ENCODE measurements at places on chromosomes 1 and 21.
A peak's percentile ranks its signal among the peaks of the same experiment; 100 is the strongest.

- no peak for DNase-seq
Observed at GRCh38 chr1:67743072-67743725, 58.2 kb downstream of the GADD45A start.

- DNase-seq, result peak; percentile 73
Observed at GRCh38 chr1:33060579-33061083, 20.3 kb upstream of the AZIN2 start.

GRCh38 chr1:27668808-27669723, 2.9 kb downstream of the IFI6 start:
- DNase-seq, result peak; percentile 45

- DNase-seq, result no peak
Observed at GRCh38 chr1:1819762-1820161, 41.5 kb upstream of the NADK start.

GRCh38 chr1:110963691-110964454, at the start of gene LRIF1:
LRIF1 (minus strand) TSS chr1:110963922; CDS start chr1:110963688, 234 bp downstream.
- DNase-seq, result peak; percentile 99

- no peak for DNase-seq
Observed at GRCh38 chr1:108072212-108072611, 107.2 kb upstream of the VAV3 start.

DNA sequence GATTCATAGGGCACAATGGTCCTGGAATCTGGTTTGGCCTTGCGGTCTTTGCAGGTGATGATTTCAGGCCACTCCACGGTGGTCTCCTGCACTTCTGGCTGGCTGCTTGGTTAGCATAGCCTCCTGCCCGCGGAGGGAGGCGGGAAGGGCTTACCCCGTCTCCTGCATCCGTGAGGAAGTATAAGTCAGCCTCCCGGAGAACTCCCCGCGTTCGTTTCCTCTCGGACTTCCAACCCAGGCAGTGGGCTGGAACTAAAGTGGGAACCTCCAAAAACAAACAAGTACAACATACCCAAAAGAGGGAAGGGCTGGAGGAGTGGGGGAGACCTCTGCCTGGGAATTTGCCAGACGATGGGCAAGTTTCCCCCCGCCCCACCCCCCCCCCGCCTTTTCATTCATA, 939 bp upstream of the CCN1 start:
- peak; percentile 91 for DNase-seq

- DNase-seq, result no peak
Observed at GRCh38 chr1:206415942-206416341, 54.3 kb upstream of the IKBKE start.

DNA sequence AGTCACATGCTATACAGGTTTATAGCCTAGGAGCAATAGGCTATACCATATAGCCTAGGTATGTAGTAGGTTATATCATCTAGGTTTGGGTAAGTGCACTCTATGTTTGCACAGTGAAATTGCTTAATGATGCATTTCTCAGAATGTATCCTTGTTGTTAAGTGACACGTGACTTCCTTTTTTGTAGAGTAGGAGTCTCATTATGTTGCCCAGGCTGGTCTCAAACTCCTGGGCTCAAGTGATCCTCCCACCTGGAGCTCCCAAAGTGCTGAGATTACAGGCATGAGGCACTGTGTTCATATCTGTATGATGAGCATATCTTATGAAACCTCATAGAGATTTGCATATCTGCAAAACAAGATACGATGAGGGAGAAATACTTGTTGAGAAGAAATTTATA, 13.8 kb upstream of the ABCB10 start:
- DNase-seq, result no peak

DNA sequence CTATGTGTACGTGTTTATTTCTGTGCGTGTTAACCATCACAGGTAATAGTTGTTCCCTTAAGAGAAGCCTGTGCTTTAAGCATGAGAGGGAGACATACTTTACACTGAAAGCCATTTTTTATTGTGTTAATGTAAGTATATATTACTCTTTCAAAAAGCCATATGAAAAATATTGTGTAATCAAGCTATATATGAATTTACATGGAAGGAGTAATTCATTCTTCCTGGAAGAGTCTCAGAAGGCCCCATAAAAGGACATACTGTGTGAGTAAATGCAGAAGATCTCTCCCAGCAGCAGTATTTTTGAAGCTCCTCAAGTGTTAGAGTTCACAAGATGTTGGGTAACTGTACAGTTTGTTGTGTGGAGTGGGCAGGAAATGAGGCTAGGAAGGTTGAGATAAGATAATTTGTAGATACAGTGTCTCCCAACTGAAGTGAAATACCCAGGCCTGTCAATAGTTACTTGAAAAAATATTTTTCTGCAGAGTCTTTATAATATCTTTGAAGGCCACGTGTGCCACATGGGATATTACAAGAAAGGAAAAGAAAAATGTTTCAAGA, 138.3 kb downstream of the PTGER3 start:
- DNase-seq, result no peak

DNA sequence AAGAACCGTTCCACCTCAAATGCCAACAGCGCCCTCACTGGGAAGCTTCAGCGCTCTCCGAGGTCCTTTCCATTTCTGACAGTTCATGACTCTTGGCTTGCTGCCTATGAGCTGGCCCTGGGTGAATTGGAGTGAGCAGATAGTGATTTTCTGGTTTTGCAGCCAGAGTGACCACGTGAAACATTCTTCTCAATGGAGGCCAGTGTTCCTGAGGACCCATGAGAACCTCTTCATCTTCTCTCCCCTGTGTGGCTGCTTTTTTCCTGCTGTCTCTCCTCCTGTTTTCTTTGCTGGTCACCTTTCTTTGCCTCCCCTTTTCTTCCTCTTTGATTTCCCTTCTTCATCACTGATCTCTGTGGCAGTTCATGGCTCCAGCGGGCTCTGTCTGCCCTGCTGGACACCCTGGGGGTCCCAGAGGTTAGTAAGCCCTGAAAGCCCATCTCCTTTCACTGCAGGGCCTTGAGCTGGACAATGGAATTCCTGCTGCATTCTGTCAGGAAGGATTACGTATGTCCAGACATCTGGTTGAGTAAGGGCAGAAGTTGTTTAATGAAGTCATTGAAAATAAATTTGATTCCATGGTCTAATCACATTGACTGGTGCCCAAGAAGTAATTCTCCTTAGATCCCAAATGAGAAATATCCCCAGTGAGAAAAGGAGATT, 29.9 kb downstream of the VASH2 start:
- DNase-seq, result no peak

DNA sequence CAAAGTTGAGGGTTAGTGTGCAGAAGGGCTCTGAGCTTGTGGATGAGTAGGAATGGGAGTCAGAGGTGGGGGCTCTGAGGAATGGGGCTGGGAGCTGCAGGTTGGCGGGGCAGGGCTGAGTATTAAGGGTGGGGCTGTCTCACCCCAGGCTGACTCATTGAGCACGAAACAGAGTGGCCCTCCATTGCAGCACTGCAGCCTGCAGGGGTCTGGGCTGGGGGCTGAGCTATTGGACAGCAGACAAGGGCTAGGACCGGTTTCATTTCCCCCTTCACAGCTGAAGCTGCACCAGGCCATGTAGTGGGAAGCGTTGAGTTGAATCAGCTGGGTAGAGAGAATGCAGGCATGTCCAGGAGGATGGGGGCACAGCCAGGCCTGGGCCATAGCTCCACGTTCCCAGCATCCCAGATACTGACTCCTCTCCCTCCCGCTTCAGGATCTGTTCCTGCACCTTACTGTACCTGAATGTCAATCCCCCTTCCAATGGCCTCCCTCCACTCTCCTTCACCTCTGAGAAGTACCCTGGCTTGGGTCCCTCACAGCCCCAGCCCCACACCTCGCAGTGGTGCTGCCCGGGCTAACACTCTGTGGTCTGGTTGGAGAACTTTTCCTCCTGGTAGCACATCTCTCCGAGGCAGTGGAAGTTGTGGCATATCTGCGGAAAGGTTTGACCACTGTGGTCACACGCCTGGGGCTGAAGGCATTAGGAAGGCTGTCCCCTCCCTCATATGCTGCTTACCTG, 4.4 kb upstream of the INPP5B start:
- no peak for DNase-seq

- no peak for DNase-seq
Observed at GRCh38 chr21:34019402-34019801, 54.0 kb upstream of the MRPS6 start.

DNA sequence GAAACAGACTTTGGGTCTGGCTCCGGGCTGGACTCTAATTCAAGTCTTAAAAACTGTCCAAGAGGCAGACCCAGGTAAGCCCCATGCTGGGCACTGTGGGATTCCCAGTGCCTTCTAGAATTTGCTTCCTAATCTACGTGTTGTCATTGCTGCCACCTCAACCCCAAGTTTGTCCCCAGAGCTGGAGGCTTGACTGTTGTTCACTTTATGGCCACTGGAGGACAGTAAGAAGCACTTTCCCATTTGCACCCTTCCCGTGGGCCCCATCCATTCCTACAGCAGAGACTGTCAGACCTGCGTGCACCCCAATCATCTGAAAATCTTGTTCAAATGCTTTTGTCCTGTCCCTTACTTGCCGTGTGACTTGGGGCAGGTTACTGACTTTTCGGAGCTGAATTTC, 29.4 kb upstream of the VASH2 start:
- no peak for DNase-seq

- DNase-seq, result peak; percentile 9
Observed at GRCh38 chr21:16305686-16306085, 575.9 kb downstream of the USP25 start.

DNA sequence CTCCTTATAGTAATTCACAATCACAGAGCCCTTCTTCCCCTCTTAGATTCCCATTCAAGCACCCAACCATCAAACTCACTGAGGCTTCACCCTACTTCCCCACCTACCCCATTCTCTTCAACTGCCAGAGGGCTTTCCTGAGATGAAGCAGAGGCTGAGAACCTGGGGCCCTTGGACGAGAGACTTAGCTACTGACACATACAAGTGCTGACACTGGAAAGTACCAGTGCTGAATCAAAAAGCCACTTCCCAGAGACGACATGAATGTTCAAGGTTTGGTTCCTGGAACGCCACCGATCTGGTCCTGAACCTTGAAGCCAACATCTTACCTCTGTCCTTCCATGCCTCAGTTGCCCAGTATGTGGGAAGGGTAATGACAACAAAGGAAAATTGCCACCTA, 16.6 kb upstream of the RAP1A start:
- no peak for DNase-seq

DNA sequence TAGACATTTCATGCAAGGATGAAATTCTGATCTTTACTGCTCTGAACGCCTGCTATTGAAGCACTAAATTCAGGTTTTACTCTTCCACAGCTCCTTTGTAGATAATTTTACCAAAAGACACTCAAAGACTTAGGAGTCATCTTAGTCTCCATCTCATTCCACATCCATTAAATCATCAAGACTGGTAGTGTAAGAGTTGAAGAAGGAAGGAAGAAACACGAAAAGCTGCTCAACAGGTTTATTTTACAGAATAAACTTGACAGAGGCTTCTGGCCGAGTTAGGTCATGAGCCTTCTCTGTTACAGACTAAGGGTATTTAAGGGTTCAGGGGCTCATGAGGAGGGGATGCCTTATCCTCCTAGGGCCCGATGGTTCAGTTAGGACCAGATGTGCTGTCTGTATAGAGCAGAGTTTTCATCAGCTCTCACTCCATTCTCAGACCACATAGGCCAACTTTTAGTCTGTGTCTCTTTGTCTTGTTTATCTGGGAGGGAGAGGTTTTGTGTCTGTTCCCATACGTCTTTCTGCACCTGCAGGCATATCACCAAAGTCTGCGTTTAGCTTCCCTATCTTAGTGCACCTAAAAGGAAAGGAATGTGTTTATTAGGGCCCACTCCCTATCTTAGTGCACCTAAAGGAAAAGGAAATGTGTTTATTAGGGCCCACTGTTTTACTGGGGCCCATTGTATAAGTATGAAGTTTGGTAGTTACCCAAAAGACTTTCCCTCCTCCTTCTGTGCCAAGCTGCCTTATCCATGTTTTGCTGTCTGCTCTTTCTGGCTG, 57.4 kb upstream of the RGS18 start:
- no peak for DNase-seq

GRCh38 chr1:63023171-63023570, 239.2 kb downstream of the ATG4C start:
- no peak for DNase-seq

- peak; percentile 10 for DNase-seq
Observed at GRCh38 chr1:7989762-7990428, 28.4 kb downstream of the PARK7 start.

DNA sequence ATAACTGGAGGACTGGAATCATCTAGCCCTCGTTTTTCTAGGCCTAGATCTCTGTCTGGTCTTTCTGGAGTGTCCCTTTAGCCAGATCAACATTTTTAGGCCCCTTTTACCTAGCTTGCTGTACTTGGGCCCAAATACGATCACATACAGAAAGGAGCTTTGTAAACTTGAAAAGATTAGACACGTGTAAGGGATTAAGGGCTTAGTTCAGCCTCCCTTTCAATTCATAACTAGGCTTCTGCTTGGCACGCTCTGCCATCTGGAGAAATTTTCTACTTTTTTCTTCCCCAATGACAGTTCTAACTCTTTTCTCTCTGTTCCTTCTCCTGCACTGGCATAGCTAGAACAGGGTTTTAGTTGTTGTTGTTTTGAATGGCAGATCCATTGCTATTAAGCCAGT, 153.3 kb upstream of the BEND5 start:
- DNase-seq, result no peak

- DNase-seq, result peak; percentile 30
Observed at GRCh38 chr1:237817277-237817676, 73.4 kb downstream of the ZP4 start.

- DNase-seq, result no peak
Observed at GRCh38 chr1:192811006-192811405, 2.2 kb downstream of the RGS2 start.

GRCh38 chr1:236809148-236809547, 14.1 kb downstream of the MTR start:
- no peak for DNase-seq

DNA sequence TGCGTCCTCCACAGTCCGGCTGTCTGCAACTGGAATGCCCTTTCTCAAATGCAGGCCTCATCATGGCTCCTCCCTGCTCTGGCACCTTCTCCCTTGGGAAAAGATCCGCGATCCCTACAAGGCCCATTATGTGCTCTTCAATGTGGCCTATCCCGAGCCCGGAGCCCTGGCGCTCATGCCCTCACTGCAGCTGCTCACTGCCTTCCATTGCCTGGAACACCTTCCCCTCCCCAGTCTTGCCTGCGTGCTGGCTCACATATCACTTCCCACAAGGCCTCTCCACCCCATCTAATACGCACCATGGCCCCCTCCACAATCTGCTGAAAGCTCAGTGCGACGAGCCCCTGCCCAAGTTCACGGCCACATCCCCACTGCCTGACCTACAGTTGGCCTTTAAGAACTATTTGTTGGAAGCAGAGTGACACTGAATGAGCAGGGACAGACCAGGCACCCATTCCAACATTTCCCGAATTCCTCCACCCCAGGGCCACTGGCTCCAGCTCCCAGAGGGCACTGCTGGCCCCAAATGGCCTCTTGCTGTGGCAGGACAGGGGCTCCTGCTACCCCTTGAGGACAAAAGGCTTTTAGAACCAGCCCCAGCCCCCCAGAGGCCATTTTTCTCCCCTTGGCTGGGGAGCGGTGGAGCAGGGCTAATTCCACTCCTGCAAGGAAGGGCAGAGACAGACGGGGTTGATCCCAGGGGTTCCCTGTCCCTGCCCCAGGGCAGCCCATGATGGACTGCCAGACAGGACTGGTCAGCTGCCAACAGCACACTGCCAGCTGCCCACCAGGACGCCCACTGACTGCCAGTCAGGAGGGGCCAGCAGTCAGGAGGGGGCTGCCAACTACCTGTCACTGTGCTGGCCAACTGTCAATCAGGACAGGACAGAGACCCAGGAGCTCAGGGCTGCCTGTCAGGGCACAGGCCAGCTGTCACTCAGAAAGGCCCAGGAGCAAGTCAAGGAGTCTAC, 64.8 kb downstream of the DHRS3 start:
- peak; percentile 23 for DNase-seq

- no peak for DNase-seq
Observed at GRCh38 chr1:156848461-156849150, 10.3 kb downstream of the INSRR start.

Data from fibroblast of skin of right biceps (primary cell).